ENCODE measurements at places on chromosomes 3 and 15.

- DNase-seq, result peak; percentile 40
These were observed 94.4 kb downstream of the DNASE1L3 start for GRCh38 chr3:58116161-58116955.

GRCh38 chr3:150611666-150612065, 8.5 kb downstream of the SELENOT start:
- DNase-seq, result no peak

DNA sequence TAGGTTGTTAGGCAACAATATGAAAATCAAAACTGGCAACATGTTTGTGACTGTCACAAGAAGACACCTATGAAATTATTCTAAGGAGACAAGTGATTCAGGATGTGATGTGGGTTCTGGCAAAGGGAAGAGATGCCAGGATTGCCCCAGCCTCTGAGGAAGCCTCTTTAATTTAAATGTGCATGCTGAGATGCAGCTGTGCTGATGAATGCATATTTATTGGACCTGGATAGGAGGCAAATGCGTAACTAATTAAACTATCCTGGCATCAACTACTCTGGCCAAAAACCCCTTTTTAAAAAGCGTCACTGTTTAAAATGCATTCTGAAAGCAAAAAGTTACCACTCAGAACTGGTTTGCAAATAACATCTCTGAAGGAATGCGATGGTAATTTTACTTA, 176.5 kb upstream of the DPH6 start:
- no peak for DNase-seq

DNA sequence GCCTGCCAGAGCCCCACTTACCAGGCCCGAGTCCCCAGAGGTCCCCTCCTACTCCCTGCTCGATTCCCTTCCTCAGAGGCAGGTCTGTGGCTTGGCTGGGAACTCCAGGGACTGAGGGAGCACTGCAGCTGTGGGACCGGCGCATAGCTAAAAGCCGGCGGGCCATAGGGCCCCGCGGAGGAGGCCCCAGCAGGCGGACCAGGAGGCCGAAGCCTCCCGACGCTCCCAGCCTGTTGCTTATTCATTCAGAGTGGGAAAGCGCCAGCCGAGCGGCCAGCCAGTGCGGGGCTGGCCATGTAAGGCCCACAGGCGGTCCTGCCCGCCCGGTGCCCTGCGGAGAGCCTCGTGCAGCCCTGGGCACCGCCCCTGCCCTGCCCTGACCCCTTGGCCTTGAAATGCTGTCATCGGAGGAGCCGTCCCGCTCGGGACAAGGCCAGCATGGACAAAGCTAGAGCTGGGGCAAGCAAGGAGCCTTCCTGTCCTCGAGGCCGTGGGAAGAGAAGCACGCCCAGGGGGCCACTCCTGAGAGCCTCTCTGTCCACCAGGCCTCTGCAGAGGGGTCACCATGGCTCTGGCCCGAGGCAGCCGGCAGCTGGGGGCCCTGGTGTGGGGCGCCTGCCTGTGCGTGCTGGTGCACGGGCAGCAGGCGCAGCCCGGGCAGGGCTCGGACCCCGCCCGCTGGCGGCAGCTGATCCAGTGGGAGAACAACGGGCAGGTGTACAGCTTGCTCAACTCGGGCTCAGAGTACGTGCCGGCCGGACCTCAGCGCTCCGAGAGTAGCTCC, at the start of gene LOXL1:
LOXL1 (plus strand) TSS at position 244 of the 784 bp plus-strand sequence; CDS start at position 566, 322 bp downstream.
- no peak for DNase-seq

DNA sequence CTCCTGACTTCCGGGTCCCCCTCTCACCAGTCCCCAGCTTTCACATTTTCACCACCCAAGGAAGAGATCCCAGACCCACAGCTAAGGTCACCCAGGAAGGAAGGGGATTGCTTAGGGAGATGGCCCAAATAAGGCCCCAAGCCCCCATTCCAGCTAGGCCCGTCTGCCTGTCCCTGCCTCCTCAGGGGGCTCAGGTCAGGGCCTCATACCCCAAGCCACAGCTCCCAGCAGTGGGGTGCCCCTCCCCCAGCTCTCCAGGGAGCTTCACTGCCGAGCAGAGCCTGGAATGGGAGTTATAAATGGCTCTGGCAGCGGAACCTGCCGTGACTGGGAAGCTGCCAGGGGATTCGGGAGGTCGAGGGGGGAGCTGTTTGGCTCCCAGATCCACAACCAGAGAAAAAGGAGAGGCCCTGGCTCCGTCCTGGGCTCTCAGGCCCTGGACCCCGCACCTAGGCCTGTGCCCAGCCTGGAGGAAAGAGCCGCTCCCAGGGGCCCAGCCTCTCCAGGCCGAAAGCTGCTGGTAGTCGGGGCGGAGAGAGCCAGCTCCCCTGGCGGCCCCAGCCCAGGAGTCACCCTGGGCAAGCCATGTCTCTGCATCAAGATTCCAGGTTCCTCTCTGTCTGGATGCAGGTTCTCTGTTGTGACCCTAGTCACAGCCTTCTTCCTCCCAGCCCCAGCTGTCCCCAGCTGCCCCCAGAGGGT, 550 bp downstream of the CCDC9B start:
- no peak for DNase-seq

GRCh38 chr15:85583923-85584390, 203.6 kb downstream of the AKAP13 start:
- DNase-seq, result peak; percentile 71

DNA sequence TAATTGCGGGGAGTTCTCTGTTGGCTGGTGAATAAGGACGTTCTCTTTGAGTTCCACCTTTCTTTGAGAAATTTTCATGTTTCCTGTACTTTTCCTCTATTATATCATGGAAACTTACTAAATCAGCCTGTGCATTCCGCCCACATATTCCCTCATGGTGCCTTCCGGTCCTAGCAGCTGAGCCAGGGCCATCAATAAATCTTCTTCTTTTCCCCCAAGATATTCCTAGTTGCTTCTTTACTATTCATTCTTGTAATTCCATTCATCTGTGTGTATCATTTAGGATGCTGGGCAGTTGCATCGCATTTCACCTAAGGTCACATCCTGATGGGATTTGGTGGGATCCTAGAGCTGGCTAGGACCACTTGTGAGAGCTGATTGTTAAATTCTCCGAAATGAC, 139.2 kb downstream of the RBMS3 start:
- no peak for DNase-seq

DNA sequence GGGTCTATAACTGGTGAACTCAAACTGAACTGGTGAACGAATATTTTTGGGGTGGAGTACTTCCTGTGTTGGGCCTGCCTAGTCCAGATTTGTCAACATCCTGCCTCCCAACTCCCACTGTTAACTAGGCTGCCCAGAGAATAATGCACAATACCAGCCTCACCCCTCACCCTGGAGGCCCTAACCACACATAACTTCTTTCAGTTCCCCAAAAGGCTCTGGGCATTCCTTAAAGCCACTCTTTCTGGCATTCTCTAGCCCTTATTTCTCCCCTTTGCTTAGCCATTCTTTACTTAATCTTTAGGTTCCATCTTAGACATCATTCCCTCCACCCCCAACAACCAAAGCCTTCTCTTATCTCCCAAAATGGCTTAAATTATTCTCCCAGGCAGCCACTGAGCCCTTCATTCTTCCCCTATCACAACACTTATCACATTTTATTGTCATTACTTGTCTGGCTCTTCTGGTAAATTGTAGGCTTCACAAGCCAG, 9.1 kb upstream of the SEC11A start:
- no peak for DNase-seq

GRCh38 chr15:95733931-95734330, 596.6 kb upstream of the NR2F2 start:
- DNase-seq, result no peak

DNA sequence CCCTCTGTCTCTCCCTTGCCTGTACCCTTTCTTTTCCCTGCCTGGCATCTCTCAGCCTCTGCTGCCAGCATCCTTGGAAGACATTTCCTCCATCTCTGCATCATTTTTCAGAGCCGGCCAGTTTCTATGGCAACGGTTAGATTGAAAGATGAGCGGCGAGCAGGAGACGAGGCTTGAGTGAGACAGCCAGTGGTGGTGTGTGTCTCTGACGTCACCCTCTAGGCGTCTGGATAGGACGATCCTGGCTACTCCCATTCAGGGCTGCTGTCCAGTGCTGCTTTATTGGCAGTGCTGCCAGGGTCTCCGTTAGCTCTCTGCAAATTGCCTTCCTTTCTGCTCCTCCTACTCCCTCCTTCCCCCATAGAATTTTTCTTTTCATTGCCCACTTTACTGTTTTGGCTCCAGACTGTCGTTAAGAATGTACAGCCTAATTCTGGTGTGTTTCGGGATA, 57.9 kb downstream of the TRAK1 start:
- DNase-seq, result no peak

DNA sequence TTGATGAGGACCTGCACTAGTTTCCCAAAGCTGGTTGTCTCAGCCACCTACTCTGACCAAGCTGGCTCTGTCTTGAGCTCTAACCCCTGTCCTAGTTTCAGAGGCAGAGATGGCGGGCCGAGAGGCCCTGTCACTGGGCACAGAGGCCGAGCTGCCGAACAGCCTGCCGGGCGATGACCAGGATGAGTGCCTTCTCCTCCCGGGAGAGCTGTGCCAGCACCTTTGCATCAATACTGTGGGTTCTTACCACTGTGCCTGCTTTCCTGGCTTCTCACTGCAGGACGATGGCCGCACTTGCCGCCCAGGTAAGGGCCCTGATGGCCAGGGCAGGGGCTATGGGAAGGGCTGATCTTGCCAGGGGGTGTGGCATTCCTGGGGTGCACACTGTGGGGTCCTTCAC, 69.1 kb downstream of the FBLN2 start:
- no peak for DNase-seq
